ENCODE measurements at places on chromosomes 5 and 9.

GRCh38 chr5:158484150-158484549, 615.6 kb downstream of the EBF1 start:
- no peak for DNase-seq

GRCh38 chr5:124103671-124104070, 591.7 kb downstream of the CSNK1G3 start:
- no peak for DNase-seq

DNA sequence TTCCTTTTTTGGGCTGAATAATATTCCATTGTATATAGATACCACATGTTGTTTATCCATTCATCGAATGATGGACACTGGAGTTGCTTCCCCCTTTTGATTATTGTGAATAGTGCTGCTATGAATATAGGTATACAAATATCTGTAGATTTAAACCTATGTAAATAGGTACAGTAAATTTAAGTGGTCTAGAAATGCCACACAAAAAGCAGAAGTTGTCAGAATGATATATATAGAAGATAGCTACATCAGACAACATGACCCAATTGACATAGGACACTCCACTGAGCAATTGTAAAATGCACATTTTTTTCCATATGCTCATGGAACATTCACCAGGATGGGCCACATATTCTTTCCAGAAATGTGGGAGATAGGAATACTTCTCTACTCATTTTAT, 77.6 kb downstream of the SMIM15 start:
- no peak for DNase-seq

- DNase-seq, result no peak
These were observed 24.3 kb downstream of the EFNA5 start for GRCh38 chr5:107646418-107646817.

DNA sequence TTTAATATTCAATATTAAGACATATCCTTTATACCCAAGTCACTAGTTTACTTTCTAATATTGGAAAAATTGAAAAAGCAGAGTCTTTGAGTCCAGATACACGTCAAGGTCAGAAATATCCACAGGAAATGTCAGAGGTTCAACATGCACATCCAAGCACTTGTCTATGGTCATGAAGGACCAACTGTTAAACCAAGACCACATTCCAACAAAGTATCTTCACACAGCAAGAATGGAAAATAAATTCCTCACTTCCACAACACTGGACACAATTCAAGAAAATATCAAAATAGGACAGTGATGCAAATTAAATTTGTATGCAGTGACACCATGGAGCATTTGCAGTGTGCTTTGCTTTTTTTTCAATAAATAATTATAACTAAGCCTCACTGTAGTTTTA, 142.5 kb downstream of the GABRB2 start:
- DNase-seq, result no peak

DNA sequence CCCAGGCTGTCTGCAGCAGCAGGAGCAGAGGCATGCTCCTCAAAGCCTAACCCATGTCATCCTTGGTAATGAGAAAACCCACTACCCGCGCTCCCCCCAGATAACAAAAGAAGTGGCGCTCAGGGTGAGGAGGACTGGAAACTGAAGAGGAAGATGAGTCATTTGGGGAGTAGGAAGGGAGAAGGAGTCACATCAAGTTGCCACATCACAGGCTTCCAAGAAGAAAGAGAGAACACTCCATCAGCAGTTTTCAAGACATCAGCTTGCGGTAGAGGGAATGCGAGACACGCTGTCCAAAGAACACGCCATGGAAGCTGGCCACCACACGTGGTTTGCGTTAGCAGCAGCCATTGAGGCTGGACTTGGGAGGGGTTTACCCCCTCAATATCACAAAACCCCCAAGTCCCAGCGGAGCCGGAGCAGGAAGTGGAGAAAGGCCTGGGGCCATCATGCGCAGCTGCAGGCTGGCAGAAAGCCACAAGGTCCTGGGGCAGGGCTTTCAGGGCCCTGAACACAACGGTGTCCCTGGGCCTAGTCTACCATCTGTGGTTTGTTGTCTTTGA, 41.5 kb downstream of the SH3PXD2B start:
- peak; percentile 93 for DNase-seq

All from inflammatory macrophage treated with lipopolysaccharide for 1 hour (primary cell).